Hindlimb muscle (tissue), 1 donor: ENCODE measurements at places on chromosomes 5 and 9. TPM values are rescaled to one million over a fixed set of nuclear protein-coding genes. Genes with fewer than 3 reads are reported as not detected.

DNA sequence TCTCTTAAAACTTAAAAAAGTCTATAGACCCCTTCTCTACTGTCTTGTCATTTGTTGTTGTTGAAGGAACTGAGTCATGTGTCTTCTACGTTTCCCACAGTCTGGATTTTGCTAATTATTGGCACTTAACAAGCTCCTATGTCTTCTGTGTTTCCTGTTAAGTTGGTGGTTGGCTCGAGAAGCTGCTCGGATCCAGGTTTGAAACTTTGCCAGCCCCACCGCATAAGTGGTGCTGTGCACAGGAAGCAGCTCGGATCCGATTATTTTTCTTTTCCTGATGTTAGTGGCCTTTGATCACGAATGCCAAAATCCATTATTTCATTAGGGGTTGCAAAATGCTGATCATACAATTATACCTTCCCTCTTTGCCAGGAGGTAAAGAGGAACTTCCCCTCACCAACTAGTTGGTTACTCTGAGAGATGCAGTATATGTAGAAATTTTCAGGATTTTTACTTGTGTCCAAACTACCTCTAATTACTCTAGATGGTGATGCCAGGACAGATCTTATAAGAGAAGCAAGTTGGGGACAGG, 186.5 kb downstream of the NSG2 start:
- no peak for DNase-seq

DNA sequence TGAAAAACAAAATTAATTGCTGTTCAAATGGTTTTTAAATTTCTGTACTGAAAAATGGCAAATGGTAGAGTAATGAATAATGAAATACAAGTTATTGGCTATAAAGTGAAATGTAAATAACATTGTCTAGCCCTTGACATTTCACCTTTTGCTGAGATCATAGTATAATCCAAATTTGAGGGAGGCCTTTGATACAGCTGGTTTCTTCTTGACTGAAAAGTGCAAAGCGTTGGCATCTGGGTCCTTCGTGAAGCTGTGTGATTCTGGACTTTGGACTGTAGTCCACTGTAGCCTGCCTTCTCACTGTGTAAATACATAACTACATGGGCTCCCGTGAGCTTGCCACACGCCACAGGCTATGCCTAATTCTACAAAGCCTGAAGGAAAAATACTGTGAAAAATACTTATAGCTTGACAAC, 52.3 kb downstream of the ARHGEF28 start:
- DNase-seq: no peak

SLC6A19 gene
- polyA plus RNA-seq: not detected

PCDHA7 gene
- 0.19 TPM for polyA plus RNA-seq

DNA sequence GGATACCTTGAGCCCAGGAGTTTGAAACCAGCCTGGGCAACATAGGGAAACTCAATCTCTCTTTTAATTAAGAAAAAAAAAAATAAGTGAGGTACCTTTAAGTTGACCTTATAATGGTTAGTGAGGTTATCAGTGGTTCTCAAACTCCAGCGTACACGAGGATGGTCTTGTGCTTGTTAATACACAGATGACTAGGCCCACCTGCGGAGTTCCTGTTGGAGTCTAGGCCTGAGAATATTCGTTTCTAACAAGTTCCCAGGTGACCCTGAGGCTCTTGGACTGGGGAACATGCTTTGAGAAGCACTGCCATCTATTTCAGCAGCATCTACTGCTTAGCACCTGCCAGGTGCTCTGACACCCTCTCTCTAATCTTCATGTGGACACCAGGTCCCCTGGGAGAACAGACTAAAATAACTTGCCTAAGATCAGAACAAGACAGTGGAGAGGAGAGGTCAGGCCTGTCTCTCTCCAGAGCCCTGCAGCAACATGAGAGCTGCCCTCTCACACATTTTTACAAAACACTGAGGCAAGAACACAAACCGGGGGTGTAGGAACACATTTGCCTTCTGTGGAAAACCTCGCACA, 24.6 kb downstream of the TLE1 start:
- no peak for DNase-seq
